ENCODE measurements at places on chromosomes 2 and 18. TPM values are rescaled to one million over a fixed set of nuclear protein-coding genes. Genes with fewer than 3 reads are reported as not detected.

DNA sequence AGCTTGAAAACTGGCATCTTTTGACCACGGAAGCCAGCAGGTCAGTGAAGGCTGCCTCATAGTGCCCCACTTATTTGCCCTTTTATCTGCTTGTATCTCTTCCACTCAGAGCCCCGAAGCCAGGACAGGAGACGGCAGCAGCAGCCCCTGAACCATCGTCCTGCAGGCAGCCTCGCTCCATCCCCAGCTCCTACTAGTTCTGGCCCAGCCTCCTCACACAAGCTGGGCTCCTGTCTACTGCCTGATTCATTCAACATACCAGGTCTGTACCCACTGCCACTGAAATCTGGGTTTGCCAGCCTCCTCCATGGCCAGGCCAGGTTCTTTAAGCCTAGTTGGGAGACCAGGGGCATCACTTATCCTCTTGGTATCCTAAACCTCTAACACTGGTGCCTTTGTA lies 4.1 kb downstream of the OST4 start:
- DNase-seq: no peak

DNA sequence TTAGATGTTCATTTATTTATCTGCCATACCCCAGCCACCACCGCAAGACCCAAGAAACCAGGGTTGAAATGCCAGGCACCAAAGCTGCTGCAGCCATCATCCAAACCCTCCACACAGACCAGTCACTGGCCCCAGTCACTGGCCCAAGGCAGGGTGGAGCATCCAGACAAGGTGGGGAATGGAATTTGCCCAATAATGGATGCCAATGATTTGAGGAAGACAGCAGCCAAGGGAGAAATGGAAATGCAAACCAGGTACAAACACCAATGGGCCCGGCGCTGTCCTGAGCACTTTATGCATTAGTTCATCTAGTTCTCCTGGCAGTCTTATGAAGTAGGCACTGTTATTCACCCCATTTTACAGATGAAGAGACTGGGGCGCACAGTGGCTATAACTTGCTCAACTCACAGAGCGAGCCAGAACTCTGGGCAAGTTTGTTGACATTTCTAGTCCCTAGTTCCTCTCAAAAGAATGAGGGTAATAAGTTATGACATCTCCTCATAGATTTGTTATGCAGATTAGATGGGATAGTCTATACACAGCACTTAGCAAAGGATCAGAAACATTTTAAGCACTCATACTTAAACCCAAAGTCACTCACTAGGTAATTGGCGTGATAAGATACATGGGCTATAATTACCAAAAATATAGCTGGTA lies 173.3 kb downstream of the TMEM247 start:
- DNase-seq: no peak

- DNase-seq: no peak
Observed at GRCh38 chr18:78772360-78773302, 207.0 kb upstream of the SALL3 start.

DNA sequence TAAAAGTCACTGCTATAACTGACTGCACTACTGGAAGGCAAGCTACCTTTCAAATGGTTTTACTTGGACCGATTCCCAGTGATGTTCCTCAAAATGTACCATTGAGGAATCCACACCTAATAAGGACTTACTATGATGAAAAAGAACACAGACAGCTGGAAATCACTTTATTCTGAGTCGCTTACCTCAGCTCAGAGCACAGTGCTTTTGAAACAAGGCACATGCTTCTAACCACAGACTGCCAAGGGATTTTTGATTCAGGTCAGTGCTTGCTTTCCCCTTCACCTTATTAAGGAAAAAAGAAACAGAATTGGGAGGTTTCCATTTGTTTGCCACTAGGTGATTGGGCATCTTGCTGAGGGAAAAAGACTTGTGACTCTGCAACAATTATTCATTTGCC lies 707.5 kb upstream of the FSHR start:
- DNase-seq: no peak

DNA sequence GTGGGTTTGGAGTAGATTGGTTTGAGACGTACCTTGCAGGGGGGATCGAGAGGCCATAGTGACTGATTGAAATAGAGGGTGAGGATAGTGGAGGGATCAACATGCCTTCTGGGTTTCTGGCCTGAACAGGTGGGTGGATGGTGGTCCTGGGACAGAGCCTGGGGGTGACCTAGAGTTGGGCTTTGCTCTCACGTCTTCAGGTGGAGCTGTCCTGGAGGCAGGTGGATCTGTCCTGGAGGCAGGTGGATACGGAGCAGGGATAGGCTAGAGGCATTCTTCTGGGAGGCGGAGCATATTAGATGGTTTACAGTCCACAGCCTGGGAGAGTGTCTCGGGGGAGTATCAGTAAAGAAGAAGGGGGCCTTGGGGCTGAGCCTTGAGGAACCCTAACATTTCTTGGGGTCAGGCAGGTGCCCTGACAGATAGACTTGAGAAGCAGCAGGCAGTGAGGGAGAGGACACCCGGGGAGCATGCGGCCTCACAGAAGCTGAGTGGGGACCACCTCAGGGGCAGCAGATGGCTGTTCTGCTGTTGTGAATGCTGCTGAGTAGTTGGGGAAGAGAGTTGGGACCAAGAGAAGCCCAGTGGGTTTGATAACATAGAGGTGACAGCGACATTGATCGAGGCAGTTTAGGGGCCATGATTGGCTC lies 1.6 kb downstream of the CAPN10 start:
- DNase-seq: no peak

DNA sequence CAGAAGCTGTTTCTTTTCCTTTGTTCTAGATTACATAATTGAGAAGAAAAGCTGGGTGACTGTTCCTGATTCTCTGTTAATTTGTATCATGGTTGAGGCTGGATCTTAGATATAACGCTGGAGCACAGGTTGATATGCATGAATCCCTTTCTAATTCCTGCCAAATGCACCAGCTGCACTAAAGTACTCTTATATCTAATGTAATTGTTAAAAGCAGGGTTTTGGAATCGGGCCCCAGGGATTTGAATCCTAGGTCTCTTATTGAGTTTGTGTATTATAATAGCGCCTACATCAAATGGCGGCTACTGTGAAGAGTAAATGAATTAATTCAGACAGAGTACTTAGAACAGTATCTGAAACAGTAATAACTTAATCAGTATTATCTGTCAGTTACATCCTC lies 80.4 kb downstream of the MC4R start:
- DNase-seq: no peak

DNA sequence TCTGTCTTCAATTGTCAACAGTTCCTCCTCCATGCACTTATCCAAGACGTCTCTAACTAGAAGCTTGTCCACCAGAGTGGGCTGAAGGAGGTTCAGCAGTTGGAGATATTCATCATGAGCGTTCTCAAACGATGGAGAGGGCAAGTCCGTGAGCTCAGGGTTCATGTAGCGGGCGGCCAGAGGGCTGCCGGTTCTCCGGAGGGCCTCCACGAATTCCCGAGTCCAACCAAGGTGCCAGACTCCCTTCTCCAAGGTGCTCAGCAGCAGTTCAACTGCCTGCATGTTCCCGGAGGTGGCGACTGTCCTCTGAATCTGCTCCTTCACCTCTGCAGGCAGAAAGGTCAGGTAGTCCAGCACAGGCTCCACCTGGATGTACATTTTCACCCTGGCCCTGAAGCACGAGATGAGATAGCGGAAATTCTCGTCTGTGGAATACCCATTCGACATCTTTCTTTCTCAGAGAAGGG lies 590 bp downstream of the IFIH1 start:
- DNase-seq: peak; percentile 41

GRCh38 chr2:20353241-20353992 lies 2.8 kb upstream of the PUM2 start:
- DNase-seq: no peak

DNA sequence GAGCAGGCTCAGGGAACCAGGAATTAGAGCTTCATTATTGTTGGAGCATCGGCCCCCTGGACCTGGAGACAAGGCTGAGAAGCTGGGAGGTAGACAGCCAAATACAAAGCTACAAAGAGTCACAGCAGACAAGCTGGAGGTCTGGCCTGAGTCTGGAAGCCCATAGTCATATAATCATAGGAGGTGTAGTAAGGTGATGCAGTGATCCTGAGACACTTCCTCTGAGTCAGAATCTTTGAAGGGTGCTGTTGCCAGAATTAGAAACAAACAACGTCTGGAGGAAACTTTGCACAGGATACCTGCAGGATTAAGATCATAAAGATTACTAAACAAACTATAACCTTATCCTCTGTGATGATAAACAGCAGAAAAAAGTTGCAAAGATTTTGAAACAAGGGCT lies 213.8 kb downstream of the DSC3 start:
- no peak for DNase-seq

DNA sequence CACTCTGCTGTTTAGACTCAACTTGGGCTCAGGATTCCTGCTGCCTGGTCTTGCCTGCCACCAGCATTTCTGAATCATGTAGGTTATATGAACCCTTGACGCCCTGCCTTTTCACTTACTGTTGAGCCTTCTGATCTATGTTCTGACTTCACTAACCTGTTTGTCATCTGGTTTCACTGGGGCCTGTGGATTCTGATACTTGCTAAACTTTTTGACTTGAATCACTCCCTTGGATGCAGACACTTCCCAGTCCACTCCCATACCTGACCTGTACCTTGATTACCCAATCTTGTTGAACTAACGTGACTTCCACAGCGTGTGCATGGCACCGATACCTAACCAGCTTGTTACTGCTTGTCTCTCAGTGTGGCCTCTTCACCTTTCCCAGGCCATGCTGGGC lies 35.6 kb upstream of the SPAG16 start:
- DNase-seq: no peak

- no peak for DNase-seq
Observed at GRCh38 chr2:240387669-240388358, 47.6 kb upstream of the GPC1 start.

GRCh38 chr18:75244351-75245313 lies 34.0 kb downstream of the TSHZ1 start:
- DNase-seq: no peak

GRCh38 chr2:72185206-72185605 lies 37.5 kb upstream of the CYP26B1 start:
- DNase-seq: no peak

DNA sequence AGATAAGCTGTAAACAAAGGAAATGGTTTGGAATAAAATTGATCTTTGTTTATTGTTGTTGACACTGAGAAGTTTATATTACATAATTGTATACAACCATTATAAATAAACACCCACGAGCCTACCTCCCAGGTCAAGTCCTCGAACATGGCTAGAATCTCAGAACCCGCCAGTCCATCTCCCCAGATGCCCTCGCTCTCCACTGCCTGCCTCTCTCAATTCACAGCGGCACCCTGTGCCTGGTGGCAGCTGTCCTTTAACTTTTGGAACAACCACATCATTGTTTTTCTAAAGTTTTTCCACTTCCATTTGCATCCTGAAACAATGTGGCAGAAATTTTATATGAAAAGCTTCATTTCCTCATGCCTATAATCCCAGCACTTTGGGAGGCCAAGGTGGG lies 52.2 kb upstream of the OTOS start:
- no peak for DNase-seq

DNA sequence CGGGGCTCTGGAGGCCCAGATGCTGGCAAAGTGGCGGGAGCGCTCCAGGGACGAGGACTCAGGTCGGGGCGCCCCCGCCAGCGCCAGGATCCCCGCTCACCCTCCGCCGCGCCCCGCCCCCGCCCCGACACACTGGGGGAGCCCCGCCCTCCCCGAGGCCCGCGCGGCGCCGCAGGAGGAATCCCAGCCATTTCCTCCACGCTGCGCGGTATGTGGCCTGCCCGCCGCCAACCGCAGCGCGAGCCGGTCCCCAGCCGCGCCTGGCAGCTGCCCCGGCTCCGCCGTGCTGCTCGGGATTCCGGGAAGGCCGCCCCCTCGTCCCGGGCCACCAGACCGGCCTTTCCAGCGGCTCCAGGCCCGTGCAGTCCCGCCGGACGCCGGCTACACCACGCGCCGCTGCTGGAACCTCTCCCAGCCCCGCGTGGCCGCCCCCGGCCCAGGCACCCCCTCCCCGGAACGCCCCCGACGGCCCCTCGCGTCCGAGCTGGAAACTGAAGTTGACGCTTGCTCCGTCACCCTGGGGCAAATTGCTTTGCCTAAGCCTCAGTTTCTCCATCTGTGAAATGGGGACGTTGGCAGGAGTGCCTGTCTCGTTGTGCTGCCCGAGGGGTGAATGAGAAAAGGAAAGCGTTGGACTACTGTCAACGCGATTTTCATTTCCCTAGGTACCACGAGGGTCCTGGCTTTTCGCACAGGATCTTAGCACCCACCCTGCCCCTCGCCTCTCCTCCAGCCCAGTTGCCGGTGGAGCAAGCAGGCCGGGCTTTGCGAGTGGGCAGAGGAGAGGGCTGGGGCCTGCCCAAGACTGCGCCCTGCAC lies 53.6 kb downstream of the PKDCC start:
- DNase-seq: peak; percentile 69

- no peak for DNase-seq
Observed at GRCh38 chr2:128646691-128647090, 328.0 kb upstream of the HS6ST1 start.

DNA sequence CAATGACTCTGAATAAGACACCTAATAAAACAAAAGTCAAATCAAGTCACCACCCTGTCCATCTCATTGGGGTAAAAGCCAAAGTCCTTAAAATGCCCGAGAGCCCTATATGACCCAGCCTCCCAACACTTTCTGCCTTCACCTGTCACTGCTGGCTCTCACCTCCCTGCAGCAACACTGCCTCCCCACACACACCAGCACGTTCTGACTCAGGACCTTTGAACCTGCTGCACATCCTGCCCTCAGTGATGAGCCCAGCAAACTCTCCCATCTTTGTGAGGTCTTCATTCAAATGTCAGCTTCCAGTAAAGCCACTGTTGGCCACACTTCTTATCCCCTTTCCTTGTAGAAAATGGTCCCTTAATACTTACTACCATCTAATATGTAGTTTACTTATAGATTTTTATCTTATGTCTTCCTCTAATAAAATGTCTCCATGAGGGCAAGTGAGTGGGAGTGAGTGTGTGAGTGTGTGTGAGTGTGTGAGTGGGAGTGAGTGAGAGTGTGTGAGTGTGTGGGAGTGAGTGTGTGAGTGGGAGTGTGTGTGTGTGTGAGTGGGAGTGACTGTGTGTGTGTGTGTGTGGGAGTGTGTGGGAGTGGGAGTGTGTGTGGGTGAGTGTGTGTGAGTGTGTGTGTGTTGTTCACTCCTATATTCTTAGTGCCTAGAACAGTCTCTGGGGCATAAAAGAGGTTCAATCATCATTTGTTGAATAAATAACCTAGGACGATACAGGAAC lies 504.7 kb downstream of the EIPR1 start:
- DNase-seq: no peak

DNA sequence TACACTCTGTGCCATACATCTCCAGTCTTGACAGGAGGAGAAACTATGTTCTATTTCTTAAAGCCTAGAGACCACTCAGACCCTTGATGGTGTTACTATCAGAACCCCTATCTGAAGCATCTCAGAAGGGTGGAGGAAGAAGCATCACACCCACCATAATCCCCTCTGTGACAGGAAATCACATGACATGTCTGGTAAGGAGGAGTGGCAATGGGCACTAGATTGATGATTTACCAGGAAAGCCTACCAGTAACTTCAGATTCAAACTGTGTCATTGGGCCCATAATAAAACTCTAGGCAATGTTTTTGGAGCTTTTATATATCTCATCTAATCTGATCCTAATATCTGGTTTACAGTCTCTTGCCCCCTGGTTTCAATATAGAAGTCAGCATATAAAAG lies 37.1 kb upstream of the C2orf66 start:
- DNase-seq: no peak

Gene NPPC
- total RNA-seq: not detected

Gene SERPINB11
- total RNA-seq: not detected

Gene TMEM185B
- 19.2 TPM for total RNA-seq

Gene SERPINB4
- not detected for total RNA-seq

Gene GBX2
- total RNA-seq: not detected

Gene FAM117B
- 5.2 TPM for total RNA-seq

Gene FAM237A
- total RNA-seq: not detected

Gene CCDC102B
- 1.0 TPM for total RNA-seq

Gene SIX3
- 0.13 TPM for total RNA-seq

Gene PLB1
- total RNA-seq: 1.2 TPM

Gene TDRD15
- total RNA-seq: not detected

Gene TUBA3D
- total RNA-seq: not detected

Gene TNFAIP6
- total RNA-seq: not detected
